ENCODE measurements at places on chromosomes 11 and 22. TPM values are rescaled to one million over a fixed set of nuclear protein-coding genes. Genes with fewer than 3 reads are reported as not detected.

The HMOX1 gene
- 46.6 TPM for polyA plus RNA-seq

The RNF169 gene
- polyA plus RNA-seq, result 4.8 TPM

The DGKZ gene
- 36.6 TPM for polyA plus RNA-seq

The OSBP gene
- 7.5 TPM for polyA plus RNA-seq
